NCI-H187 (cell line): ENCODE measurements at places on chromosomes 13 and 19.
A peak's percentile ranks its signal among the peaks of the same experiment; 100 is the strongest.

DNA sequence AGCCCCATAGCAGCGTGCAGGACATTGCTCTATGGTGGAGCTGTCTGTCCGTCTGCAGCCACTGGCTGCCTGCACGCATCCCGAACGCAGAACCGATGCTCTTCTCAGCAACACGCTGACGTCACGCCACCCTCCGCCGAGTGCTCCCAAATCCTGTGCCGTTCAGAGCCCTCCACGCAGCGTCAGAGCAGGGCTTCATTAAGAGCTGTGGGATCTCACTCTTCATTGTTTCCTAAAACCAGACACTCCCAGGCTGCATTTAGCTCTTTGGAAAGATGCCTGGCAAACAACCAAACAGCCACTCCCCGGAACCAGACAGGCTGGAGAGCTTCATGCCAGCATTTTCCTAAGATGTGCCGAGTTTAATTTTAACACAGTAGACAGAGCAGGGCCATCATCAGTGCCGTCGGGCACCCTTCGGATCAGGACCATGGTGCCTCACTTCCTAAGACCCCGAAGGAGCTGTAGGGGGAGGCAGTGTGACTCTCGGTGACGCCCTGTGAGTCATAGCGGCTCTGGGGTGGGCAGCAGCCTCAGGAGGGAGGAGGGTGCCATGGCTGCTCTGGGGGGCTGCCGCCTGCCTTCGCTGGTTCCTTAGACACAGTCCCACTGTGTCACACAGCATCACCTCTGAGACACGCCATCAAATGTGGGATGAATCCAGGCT is 131.5 kb upstream of the MCF2L start:
- DNase-seq: no peak

GRCh38 chr13:28579322-28579721 is 79.6 kb upstream of the POMP start:
- no peak for DNase-seq

- DNase-seq: no peak
Observed at GRCh38 chr19:45878043-45878794, 7.7 kb downstream of the IRF2BP1 start.

DNA sequence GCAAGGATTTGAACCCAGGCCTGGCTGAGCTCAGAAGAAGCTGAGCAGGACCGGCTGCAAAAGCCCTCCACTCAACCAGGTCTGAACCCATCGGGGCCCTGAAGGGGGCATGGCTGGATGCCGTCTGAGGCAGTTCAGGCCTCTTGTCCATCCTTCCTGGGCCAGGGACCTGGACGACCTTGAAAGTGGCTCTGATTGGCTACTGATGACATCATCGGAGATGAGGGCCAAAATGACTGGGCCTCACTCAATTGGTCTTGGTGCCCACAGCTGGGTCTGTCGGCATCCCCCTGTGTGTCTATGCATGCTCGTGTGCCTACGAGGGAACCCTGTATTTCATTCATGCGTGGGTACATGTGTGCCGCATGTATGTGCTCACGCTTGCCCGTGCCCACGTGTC is 71.8 kb downstream of the PTPRS start:
- DNase-seq: no peak

DNA sequence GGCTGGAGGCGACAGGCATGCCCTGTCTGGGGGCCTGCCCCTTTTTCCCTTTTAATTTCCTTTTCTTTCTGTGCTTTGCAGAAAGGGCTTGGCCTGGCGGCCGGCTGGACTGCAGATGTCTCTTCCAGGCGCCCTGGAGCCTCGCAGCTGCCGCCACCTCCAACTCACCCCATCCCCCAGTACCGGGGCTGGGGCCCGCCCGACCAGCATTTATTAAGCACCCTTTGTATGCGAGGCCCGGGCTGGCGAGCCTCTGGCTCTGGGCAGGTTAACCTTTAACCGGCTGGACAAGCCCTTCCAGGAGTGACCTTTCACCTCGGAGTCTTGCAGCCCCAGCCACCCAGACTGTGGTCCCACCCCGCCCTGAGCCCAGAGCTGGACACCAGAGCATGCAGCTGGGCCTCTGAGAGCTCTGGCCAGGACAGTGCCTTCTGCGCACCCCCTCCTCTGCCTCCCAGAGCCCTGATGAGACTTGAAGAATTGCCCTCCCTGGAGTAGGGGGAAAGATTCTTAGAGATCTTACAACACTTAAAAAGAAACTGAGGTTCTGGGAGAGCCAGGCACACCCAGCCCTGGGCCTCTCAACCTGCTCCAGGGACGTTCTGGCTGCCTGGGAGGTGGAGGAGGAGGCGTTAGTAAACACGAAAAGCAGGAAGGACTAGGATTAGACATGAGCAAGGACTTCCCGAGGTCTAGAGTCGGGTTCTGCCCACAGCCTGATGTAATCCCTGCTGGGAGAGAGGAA is 1.1 kb upstream of the NR2F6 start:
- DNase-seq: no peak

DNA sequence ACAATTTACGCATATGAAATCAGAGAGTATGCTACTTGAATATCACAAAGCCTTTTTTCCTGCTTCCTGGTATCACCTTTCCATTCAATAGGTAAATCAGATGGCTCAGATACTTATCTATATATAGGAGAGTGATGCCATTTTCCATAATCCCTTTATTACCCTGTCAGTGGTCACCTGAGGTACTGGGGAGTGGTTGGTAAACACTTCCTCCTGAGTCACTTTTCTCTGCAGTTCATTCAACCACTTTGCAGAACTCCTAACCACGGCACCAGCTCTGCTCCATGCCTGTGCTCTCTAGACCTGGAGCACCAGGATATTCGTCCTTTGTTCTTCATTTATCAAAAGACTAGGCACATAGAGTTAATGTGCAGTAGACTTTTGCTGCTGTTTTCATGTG is 748.5 kb upstream of the KLHL1 start:
- peak; percentile 3 for DNase-seq

DNA sequence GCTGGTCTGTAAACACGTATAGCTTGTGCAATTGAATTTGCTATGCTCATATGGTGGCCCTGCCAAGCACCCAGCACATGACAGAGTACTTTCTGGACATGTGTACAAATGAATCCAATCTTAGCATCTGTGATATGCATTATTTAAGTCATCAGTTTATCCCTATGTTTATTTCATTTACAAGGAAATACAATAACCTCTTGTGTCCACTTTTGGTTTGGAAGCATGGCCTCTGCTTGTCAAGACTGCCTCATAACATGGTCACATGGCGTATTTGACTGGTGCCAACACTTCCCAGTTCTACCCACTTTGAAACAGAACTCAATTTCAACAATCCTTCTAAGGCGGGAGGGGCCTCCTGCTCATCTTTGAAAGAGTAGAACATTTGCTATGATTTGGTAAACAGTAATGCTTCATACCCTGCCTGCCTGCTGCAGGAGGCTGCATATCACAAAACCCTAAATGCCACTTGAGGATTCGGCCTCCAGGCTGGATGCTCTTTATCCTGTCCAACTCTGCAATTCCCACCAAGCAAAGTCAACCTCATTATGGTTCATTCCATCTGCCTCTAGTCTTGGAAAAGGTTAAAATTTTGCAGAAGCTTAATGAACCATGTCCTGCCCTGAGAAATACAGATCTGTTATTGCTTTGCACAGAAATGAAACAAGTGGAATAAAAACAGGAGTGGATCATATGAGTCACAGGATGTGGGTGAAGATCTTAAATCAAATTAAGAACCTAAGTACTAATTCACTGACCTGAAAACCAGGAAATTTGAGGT is 151.3 kb downstream of the CYSLTR2 start:
- DNase-seq: no peak

- DNase-seq: no peak
Observed at GRCh38 chr13:99661791-99662190, 160.5 kb downstream of the TM9SF2 start.

- no peak for DNase-seq
Observed at GRCh38 chr13:40387775-40388174, 278.7 kb downstream of the FOXO1 start.

- no peak for DNase-seq
Observed at GRCh38 chr13:29893438-29893837, 43.0 kb upstream of the UBL3 start.

GRCh38 chr13:109756778-109757177 is 29.6 kb downstream of the IRS2 start:
- DNase-seq: no peak

- DNase-seq: no peak
Observed at GRCh38 chr13:65808061-65808460, 1422.1 kb downstream of the PCDH9 start.

GRCh38 chr13:38180126-38180525 is 169.5 kb upstream of the UFM1 start:
- no peak for DNase-seq

DNA sequence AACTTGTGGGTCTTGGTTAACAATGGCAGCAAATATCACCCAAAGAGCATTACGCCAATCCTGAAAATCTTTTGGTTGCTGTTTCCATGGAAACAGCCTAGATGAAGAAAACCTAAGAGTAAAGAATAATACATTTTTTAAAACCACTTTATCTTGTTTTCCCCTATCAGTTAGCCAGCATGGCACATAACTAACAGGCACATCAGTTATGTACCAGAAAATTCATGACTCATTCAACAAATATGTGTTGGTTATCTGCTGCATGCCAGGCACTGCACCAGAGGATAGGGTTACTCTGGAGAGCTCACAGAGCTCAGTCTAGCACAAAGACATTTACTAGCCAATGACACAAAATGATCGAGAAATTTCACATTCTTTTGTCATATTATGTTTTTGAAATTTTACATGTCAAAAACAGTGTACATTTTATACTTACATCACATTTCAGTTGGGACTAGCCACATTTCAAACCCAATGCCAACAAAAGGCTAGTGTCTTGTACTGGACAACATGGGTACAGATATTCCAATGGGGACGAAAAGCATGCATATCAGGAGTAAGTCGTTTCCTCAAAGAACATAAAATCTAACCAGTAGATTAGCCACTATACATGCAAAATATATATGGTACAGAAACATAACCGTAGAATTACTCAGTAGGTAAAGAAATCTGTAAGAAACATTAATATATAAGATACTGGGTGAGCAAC is 20.3 kb downstream of the LNX2 start:
- no peak for DNase-seq

GRCh38 chr19:2332341-2333026 is 4.0 kb downstream of the SPPL2B start:
- DNase-seq: peak; percentile 86

GRCh38 chr13:32086791-32087441 is 55.3 kb downstream of the FRY start:
- no peak for DNase-seq

DNA sequence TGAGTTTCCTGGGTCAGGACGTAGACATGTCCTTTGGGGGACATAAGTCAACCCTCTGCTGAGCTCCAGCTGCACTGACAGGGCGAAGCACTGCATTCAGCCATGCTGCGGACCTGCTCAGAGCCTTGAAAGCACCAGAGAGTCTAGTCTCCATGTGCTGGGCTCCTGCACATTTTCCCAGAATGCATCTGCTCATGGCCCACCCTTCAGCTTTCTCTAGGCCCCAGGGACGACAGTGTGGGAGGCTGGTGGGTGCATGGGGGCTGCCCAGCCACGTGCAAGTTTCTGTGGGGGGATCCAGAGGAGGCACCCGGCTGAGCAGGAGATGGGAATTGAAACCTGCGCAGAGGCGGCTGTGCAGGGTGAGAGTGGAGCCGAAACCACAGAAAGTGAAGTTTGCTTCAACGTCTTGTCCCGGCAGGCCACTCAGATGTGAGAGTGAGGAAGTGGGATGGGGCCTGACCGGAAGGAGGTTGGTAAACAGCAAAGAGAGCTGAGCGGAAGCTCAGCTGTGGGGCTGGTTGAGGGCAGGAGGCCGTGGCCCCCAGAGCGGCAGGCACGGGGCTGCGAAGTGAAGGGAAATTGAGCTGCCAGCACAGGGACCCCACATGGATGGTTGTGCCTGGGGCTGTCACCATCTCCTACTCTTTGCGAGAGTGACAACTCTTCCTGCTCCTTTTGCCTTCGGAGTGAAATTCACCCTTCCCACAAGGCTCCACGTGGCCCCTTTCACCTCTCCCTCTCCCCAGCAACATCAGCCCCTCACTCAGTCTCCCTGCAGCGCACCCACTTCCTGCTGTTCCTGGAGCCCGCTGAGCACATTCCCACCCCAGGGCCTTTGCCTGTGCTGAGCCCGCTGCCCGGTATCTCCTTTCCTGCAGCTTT is 11.8 kb downstream of the PGLS start:
- no peak for DNase-seq

GRCh38 chr13:24671386-24672113 is 8.7 kb upstream of the ATP12A start:
- peak; percentile 55 for DNase-seq

DNA sequence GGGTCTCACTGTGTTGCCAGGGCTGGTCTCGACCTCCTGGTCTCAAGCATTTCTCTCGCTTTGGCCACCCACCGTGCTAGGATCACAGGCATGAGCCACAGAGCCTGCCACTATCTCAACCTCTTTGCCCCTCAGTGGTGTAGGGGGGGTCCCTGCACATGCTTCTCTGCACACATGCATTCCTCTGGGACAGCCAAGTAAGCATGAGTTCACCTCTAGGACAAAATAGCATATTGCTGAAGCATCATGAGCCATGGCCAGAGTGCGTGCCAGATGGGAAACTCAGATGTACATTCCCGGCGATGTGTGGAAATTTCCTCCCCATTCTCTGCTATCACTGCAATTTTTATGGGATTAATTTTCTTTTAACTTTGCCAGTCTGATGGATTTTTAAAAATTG is 23.1 kb downstream of the CHAF1A start:
- DNase-seq: no peak

DNA sequence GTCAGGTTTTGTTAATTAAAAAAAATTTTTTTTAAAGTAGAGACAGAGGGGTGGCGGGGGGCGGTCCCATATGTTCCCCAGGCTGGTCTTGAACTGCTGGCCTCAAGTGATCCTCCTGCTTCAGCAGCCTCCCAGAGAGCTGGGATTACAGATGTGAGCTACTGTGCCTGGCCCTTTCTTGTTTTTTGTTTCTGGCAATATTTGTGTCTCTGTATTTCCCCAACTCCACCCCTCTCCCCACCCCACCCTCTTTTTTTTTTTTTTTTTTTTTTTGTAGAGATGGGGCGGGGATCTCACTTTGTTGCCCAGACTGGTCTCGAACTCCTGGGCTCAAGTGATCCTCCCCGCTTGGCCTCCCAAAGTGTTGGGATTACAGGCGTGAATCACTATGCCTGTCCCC is 600 bp upstream of the CAPN12 start:
- DNase-seq: no peak
